ENCODE measurements at places on chromosomes 7 and 10.

DNA sequence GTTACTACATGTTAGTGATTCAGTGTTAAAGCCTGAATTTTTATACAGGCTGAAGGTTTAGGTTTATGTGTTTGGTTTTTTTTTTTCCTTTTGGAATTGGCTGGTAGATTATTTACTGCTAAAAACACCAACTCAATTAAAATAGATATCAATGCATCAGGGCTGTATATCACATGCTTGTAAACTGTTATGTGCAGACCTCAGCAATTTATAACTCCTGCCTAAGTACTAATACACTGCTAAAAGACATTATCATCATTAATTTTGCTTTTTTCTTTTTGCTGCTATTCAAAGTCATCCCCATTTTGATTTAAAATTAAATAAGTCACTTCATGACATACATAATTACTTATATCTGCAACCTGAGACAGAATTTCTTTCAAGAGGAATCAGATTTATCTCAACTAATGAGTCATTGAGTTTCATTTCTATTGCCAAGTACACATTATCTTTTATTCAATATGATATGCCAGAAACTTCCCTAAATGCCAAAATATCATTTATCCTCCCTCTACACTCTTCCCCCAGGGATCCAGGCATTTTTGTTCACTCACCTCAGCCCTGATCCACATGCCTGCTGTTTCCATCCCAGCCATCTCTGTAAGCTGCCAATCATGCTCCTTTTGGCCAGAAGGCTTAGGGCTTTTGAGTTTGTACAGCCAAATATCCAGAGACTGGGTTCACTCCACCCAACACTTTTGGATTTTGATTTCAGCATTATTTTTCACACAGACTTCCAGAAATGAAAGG, 98.5 kb downstream of the POLR1F start:
- no peak for DNase-seq

GRCh38 chr10:55550236-55550635, 749.2 kb upstream of the PCDH15 start:
- DNase-seq = no peak

GRCh38 chr7:318878-319661, 29.1 kb downstream of the FOXL3 start:
- DNase-seq = no peak

GRCh38 chr10:70052462-70053217, at the start of gene MACROH2A2:
Gene MACROH2A2 (plus strand): TSS chr10:70052846. CDS start chr10:70075659, 22,813 bp downstream.
- DNase-seq = no peak

GRCh38 chr7:102874166-102874829, 38.5 kb upstream of the LRRC17 start:
- no peak for DNase-seq
